Activated naive CD8-positive, alpha-beta T cell treated with anti-CD3 and anti-CD28 coated beads, Interleukin-2, amount 50 U/mL, for 24 hours (primary cell): ENCODE measurements at places on chromosomes 12 and 14.

GRCh38 chr12:67826946-67827720 is 162.1 kb upstream of the IFNG-AS1 start:
- no peak for DNase-seq

GRCh38 chr14:73462815-73463214 is 4.5 kb upstream of the NUMB start:
- no peak for DNase-seq

GRCh38 chr14:36503771-36504741 is 16.0 kb downstream of the NKX2-1 start:
- DNase-seq = no peak

GRCh38 chr12:19129122-19129485 is 429 bp upstream of the PLEKHA5 start:
- no peak for DNase-seq

DNA sequence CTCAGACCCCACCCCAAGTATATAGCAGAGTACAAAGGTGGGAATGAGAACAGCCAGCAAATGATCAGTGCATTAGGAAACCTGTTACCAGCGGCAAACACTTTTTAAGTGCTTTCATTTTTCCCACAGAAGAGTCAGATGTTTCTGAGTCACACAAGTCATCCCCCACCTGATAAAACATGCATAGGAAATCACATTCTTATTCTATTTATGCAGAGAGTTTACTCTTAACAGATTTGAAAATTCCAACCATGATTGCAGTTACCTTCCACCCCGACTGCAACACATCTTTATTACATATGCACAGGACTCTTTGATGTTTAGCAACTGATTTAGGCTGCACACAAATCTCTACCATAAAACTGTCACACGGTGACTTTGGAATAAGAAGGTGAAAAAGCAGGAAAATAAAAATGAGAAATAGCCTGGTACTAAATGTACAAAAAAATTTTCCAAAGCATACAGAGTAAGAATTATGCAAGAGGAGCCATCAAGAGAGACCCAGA is 236.4 kb downstream of the PAWR start:
- DNase-seq = no peak

GRCh38 chr14:23300687-23301223 is 1.9 kb downstream of the PPP1R3E start:
- peak; percentile 34 for DNase-seq

DNA sequence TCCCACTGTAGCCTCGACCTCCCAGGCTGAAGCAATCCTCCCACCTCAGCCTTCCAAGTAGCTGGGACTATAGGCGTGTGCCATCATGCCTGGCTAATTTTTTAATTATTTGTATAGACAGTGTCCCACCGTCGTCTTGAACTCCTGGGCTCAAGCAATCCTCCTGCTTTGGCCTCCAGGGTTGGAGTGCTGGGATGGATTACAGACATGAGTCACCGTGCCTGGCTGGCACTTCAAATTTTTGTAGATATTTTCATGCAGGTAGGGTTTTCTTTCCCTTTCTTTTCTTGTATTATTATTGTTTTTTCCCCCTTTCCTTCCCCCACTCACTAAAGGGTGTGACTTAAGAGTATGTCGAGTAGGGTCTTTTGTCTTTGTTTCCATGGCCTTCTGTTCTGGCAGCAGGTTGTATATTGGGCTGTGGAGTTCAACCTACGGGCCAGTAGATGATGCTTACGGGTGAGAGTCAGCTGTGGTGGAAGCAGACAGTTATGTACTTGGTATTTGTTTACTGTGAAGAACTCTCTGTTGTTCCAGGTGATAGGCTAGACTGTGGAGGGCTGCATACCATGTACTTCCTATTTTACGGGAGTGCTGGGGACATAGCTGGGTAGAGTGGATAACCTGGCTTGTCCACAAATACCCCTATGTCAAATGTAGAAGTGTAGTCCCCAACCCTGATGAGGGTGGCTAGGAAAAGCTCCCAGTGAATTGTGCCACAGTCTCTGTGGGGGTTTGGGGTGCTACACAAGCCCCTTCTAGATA is 30.7 kb downstream of the RAD51B start:
- DNase-seq = no peak
